ENCODE measurements at places on chromosomes 11 and 22.

DNA sequence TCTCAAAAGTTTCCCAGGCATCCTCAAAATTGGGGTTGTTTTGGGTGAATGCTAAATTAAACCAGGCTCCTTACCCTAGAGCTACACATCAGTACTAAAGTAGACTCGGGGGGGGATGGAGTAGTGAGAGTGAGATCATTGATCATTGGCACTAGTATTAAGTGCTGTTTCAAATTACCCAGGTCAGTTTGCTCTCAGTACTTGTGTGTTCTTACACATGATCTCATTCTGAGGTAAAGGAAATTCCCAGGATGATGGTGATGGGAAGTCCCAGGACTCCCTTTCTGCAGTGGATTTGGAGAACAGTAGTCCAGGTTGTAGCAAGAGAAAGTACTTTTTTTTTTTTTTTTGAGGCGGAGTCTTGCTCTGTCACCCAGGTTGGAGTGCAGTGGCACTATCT, 12.5 kb downstream of the RBM4 start:
- no peak for DNase-seq

GRCh38 chr22:25027043-25027906, 74.8 kb downstream of the KIAA1671 start:
- no peak for DNase-seq

DNA sequence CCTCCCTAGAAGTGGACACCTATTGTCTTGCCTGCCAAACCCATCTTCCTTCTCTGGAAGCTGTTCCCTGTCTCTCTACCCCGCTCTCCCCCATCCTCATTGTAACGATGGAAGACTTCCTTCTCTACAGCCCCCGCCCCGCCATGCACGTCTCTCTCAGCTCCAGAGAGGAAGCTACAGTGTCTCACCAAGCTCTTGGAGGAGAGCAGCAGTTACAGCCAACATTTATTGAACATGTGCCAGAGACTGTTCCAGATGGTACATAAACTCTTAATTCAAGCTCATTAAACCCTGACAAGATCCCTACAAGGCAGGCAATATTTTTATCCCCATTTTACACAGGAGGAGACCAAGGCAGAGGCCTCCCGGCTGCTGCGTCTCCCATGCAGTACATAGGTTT, 15.1 kb downstream of the MCHR1 start:
- DNase-seq, result no peak

DNA sequence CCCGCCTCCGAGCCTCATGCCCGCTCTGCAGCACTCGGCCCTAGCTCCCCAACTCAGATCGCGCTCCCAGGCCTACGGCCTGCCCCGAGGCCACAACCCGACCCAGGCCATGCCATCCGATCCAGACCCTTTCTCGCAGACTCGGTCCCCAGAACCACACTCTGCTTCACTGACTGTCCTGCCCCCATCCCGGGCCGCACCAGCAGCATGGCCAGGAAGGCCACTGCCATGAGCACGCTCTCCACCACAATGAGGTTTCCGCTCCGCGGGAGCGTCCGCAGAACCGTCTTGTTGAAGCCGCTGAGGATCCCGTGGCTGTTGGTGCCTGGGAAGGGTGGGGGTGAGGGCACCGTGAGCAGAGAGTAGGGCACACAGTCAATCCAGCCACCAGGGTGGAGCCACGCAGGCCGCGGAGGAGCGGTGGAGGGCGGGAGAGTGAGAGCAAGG, 6.4 kb downstream of the UNC93B1 start:
- DNase-seq, result no peak

- DNase-seq, result peak; percentile 57
These were observed 27.7 kb upstream of the PARVB start for GRCh38 chr22:43996170-43996980.

- peak; percentile 56 for DNase-seq
These were observed 9.3 kb downstream of the TFIP11 start for GRCh38 chr22:26502688-26503561.

GRCh38 chr11:116534270-116534975, 238.4 kb downstream of the BUD13 start:
- DNase-seq, result no peak

DNA sequence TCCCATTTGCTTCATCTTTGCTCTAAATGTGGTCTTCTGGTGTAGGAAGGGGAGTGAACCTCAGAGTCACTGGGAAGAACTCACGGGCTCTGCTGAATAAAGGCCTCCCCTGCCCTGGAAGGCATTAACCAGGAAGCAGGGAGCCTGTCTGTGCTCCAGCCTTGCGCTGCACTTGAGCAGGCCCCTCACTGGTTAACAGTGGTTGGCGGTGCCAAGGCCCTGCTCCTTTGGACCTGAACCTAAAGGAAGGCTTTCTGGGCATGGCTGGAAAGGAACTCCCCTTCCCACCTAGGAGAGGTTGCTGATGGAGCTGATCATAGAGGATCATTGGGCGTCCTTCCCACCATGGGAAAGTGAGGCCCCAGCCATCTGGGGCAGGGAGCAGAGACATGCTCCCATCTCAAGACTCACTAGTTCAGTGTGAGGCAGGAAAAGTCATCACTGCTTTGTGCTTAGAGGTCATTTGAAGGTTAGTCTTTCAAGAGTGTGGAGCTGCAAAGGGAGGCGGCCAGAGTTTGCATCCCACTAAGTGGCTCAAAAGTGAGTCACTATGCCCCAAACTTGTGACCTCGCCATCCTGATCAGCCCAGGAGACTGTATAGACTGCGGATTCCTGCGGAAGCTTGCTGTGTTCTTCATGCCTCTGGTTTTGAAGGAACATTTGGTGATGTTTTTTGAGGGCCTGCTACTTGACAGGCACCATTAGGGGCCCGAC, 50.4 kb downstream of the DBX1 start:
- DNase-seq, result no peak

DNA sequence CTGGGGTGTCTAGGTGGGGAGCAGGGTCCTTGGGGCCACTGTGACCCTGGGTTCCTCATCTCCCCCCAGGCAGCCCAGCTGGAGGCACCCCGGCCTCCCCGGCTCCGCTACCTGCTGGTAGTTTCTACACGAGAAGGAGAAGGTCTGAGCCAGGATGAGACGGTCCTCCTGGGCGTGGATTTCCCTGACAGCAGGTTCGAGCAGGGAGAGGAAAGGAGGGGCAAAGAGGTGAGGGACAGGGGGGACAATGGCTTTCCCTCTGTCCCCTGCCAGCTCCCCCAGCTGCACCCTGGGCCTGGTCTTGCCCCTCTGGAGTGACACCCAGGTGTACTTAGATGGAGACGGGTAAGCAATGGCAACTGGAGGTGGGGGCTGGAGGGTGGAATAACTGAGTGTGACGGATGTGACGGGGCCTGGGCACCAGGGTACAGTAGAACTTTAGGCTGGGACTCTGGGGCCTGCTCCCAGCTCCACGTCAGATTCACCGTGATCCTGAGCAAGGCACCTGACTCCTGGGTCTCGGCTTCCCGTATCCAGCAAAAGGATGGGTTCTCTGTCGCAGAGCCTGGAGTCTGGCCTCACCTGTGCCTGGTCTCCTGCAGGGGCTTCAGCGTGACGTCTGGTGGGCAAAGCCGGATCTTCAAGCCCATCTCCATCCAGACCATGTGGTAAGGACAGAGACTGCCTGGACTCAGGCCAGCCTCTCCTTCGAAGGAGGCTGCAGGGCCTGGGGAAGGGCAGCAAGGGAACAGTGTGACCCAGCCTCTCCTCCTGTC, 3.6 kb downstream of the SSH3 start:
- DNase-seq, result no peak

GRCh38 chr11:94925422-94926270, 47.7 kb downstream of the CWC15 start:
- no peak for DNase-seq

DNA sequence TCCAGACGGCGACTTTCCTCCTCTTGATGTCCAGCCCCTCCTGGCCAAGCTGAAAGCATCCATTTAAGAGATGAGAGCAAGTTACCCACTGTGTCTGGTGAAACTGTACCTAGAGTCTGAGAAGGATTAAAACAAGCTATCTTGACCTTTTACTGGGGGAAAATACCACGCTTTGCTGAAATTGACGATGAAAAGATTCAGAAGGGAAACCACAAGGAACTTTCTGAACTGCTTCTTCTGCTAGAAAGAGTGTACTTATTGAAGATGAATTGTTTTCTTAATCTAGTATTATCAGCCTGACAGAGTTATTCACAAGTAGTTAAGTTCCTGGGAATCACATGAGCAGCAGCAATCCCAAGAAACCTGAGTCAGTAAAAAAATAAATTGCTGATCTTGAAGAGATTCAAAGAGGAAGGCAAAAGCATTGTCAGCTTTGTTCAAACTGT, 13.1 kb upstream of the MS4A6A start:
- no peak for DNase-seq

GRCh38 chr22:48302657-48303368, 1524.9 kb downstream of the BRD1 start:
- no peak for DNase-seq

DNA sequence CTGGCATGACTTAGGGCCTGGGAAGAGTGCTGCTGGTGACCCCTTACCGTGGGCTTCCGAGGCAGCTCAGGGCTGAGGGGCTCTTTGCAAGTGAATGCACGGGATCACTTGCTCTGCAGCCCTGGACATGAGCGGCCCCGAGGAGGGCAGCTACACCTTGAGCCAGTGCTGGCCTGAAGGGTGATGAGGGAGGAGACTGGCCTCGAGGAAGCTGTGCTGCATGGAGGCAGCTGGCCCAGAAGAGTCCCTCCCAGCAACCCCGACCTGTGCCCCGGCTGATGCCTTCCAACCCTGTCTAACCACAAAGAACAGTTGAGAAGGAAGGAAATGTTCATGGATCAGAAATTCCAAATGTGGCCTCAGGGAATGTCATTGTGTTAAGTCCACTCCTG, 45.2 kb downstream of the TBX1 start:
- no peak for DNase-seq

- no peak for DNase-seq
These were observed 26.3 kb upstream of the ALDH3B2 start for GRCh38 chr11:67700548-67701262.

DNA sequence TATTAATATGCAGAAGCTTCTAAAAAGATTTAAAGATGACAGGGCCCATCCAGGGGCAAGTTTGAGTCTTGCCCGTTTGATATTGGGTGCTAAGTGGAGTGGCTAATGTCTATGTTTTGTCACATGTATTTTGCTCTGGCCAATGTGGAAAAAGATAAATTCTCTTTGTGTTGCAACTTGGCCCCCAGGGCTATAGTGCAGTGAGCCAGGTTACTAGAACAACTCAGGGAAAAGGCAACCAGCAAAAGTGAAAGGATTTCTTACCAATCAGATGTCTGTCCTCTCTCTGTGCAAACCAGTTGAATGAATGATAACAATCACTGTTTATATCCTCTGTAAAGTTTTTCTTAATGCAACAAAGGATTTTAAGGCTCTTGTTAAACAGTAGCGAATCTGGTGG, 4.6 kb upstream of the CLNS1A start:
- DNase-seq, result no peak

- no peak for DNase-seq
These were observed 107.8 kb downstream of the PTPRJ start for GRCh38 chr11:48087974-48088681.

GRCh38 chr11:102545701-102546100, 15.2 kb upstream of the MMP7 start:
- no peak for DNase-seq

- no peak for DNase-seq
These were observed 95.4 kb downstream of the EXT2 start for GRCh38 chr11:44190883-44191230.
